ENCODE measurements at places on chromosomes 13 and 19.

- DNase-seq, result no peak
Measured at GRCh38 chr13:22102271-22102670, 431.4 kb downstream of the FGF9 start.

GRCh38 chr13:50448535-50448998, 394.9 kb downstream of the DLEU7 start:
- no peak for DNase-seq

DNA sequence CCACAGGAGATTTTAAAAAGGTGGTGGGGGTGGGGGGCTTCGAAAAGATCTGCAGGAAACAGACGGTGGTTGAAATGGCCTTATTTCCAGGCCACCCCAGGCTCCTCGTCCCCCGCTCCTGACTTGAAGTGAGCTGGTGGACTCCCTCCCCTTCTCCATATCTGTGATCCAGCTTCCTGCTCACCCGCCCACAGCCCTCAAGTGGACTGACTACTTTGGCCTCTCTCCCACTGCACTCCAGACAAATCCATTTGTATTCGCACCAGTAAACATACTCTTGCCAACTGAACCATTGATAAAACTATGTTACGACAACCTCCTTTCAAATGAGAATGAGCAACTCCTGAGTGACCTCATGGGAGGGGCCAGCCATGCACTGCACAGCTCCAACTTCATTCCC, 259.5 kb downstream of the COL4A1 start:
- DNase-seq, result no peak

DNA sequence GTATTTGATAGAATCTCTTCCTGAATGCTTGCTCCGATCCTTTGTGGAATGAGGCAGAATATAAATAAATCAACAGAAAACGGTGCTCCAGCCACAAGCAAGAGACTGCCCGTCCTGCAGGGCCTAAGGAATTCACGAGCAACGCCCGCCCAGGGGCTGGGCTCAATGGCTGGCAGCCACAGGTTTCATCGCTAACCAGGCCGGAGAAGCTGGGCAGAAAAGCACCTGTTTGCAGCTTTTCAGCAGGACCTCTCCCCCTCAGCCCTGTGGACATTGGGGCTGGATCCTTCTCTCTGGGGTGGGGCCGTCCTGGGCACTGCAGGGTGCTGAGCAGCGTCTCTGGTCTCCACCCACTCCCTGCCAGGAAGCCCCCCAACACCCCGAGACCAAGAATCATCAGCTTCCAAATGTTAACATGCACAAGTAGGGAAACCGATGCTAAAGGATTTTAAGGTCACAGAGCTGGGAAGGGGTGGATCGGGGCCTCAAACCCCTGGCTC, 102.5 kb downstream of the GADD45B start:
- no peak for DNase-seq

DNA sequence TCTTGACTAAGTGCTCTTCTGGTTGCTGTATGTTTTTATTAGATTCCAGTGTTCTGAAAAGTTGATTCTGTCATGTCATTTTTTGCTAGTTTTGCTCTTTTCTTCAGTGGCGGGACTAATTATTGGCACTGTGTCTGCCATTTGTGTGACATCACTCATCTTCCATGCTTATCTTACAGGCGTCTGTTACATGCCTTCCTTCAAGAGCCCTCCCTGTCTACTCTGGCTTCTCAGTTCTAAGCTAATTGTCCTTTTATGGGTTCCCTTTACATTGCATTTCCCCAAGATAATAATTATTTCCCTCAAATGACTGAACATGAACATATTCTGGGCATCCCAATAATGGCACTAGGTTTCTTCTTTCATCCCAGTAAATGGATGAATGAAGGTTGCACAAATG, 459.1 kb downstream of the DCT start:
- no peak for DNase-seq

- DNase-seq, result no peak
Measured at GRCh38 chr13:77423296-77423695, 96.4 kb upstream of the MYCBP2 start.

DNA sequence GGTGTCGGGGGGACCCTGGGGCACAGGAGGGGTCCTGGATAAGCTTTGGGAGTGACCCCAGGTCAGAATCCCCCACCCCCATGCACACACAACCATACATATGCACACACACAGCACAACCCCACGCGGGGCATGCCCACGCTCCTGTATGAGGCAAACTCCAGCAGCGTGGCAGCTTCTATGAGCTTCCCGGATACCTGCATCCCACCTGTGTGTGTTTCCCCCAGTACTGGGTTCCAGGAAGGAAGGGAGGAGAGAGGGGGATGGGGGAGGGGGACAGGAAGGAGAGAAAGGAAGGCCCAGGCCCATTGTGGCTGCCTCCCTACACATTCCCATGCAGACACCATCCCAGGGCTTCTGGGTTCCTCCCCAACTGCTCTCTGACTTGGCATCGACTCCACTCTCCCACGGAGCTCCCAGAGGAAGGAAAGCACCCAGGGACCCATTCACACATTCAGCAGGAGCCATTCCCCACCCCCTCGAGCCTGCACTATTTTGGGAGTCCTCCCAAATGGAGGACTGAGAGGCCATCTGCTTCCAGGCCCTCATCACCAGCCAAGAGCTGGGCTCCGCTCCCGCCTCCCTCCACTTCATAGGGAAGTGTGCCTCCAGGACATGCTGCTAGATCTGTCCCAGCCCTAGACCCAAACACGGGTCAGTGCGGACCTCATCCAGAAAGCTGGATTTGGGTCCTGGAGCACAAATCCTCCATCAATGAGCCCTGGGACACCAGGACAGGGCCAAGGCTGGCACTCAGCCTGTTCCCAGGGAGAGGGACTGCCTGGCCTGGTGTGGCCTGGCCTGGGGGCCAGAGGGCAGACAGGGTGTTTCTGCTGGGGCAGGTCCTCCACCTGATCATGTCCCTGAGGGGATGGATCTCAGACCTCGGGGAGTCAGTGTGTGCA, 13.2 kb downstream of the PRR36 start:
- no peak for DNase-seq

GRCh38 chr19:33780251-33780650, 16.4 kb upstream of the KCTD15 start:
- no peak for DNase-seq

DNA sequence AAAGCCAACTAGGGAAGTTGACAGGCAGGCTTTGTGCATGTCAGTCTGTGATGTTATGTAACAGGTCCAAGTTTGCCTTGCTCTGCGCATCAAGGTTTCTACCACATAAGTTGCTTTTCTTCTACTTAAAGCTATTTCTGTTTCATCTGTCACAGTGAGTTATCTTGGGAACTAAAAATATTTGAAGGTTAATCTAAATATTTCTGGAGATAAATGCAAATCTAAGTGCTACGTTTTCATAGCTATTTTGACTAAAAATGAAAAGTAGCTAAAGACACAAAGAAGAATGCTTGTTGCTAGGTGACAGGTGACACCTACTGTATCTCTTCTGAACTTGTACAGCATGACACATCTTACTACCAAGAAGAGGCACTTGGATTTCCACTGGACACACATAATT, 135.6 kb downstream of the KLF12 start:
- no peak for DNase-seq

- no peak for DNase-seq
Measured at GRCh38 chr19:49287141-49287770, 37.7 kb downstream of the SLC6A16 start.

DNA sequence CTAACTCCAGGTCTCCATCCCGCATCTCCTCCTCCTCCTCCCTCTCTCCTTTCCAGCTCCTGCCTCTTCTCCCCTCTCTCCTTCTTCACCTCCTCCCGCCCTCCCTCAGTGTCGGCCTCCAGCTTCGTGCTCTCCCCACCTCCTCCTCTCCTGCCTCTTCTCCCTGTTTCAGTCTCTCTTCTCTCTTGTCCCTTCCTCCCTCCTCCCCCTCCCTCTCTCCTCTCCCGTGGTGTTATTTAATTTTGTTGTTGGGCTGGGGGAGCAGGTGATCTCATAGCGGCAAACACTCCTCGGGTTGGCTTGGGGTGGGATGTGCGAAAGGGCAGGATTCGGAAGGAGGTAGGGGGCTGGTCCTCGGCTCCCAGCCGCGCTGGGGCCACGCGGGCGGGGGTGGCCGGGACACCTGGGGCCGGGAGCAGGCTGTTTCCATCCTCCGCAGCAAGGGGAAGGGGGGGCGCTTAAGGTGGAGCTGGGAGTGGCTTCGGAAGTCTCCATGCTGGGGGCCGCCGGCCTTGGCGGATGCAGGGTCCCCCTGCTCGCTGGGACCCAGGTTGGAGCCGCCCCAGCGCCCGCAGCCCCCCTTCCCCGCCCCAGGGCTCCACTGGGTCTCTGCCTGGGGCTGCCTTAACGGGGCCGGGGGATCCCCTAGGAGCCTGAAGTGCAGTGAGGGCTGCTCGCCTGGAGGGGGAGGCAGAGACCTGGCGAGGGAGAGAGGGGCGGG, at the start of gene CA11:
TSS of gene CA11 (minus strand) at position 187 of the 721 bp plus-strand sequence. CDS start 555 bp downstream, outside the sequence.
- DNase-seq, result peak; percentile 92

DNA sequence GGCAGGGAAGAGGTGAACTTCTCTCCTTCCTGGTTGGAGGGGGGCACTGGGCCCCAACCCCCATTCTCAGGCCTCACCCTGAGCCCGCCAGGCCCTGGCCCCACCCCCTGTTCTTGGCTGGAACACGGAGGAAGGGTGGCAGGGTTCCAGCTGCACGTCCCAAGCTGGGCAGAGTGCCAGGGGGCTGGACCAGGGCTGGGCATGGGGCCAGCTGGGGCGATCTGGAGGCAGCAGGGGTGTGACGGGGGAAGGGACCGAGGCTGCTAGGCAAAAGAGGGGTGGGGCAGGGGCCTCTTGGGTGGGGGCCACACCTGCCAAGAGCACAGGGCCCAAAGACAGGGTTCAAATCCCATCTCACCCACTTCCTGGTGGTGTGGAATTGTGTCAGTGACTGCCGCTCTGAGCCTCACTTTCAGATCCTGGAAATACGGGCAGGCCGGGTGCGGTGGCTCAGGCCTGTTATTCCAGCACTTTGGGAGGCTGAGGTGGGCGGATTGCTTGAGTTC, 2.2 kb downstream of the HIF3A start:
- no peak for DNase-seq

GRCh38 chr13:105541565-105541964, 993.9 kb downstream of the EFNB2 start:
- no peak for DNase-seq

- DNase-seq, result no peak
Measured at GRCh38 chr19:17869114-17869608, 2.6 kb upstream of the SLC5A5 start.

DNA sequence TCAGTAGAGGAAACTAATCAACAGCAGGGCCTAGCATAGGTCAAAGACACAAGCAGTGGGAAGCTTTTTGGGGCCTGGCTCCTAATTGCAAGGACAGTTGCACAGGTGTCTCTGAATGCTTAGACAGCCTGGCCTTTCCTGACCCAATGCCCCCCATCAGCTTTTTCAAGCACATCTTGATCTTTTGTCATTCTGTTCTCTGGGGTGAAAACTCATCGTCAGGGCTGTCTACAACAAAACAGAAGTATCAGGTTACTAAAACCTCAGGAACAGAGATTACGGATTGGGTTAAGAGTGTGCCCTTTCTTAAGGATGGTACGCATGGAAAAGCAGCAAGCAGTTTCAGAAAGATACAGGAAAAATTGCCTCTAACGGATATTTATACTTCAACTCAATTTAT, 8.3 kb upstream of the ZNF254 start:
- no peak for DNase-seq

DNA sequence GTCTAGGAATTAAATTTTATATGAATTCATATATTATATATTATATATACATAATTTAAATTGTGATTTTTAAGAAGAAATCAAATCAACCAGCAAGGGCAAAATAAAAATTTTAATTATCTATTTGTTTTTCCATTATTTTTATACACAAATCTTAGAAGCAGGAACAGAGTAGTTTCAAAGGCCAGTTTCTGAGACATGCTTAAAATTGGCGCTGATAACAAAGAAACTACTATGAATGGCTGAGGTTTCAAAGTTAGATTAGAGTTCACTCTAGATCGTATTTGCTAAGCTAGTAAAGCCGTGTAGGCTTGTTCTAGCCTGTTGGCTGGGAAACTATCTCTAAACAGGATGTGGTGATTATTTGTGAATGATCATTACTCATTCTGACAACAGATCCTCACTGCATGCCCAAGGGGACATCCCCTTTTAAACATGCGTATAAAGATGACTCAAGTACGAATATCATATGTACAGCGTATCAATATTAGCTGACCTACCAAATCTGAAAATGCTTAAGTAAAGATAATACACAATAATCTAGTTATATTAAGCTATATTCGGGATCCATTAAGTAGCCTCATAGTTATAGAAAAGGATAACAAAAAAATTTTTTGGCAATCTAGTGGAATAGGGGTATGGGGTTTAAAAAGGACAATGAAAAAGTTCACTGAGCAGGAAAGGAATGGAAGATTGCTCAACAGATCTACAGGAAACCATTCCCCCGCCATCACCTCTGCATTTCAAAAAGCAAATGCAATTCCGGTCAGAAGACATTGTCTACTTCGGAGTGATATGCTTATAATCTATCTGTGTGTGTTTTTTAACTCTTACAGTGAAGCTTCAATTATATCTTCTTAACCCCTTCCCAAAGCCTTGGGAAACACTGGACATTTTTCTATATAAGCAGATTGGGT, 150.1 kb downstream of the SHISA2 start:
- DNase-seq, result peak; percentile 47

- no peak for DNase-seq
Measured at GRCh38 chr19:30631033-30631370, 258.8 kb downstream of the ZNF536 start.

GRCh38 chr13:28271056-28271840, 132.9 kb downstream of the PAN3 start:
- DNase-seq, result no peak

- DNase-seq, result no peak
Measured at GRCh38 chr13:112052213-112052612, 14.7 kb upstream of the SOX1 start.

- DNase-seq, result no peak
Measured at GRCh38 chr13:31395090-31395489, 195.3 kb downstream of the B3GLCT start.

- DNase-seq, result no peak
Measured at GRCh38 chr13:34733721-34734120, 208.3 kb upstream of the NBEA start.

DNA sequence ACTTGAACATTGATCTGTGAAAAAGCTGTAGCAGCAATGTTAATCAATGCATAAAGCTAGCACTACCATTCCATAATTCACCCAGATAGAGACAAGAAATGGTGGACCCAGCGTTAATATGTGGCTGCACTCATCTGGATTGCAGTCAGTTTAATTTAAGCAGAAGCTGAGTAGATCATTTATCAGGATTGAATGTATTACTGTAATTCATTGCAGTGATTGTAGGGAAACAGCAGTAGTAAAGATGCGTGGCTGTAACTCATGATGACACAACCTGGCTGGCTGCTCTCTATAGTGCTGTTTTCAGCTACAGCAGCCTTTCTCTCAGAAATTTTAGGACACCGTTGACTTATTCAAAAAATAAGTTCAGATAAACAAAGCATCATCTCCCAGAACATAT, 499.5 kb upstream of the SLITRK6 start:
- DNase-seq, result no peak

DNA sequence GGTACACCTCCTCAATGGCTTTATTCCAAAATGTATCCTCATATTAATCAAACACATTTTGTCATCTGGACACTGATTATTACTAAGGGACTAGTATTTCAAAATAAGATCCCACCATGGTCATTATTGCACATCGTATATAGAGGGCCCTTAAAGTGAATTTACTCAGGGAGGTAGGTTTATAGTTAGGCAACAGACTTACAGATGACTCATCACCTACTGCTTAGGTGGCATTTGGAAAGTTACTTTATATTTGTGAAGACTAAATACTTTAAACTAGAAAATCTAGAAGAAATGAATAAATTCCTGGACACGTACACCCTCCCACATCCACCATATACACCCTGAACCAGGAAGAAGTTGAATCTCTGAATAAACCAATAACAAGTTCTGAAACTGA, 353.0 kb downstream of the KCTD12 start:
- DNase-seq, result no peak

Data from stimulated activated CD4-positive, alpha-beta T cell treated with anti-CD3 and anti-CD28 coated beads, Interleukin-4, amount 100 ng/mL, for 4 hours (primary cell).